ENCODE measurements at places on chromosomes 4 and X.

GRCh38 chrX:28651186-28651585 lies 63.9 kb downstream of the IL1RAPL1 start:
- no peak for DNase-seq

- DNase-seq, result no peak
Measured at GRCh38 chrX:100368167-100368566, 41.9 kb downstream of the PCDH19 start.

DNA sequence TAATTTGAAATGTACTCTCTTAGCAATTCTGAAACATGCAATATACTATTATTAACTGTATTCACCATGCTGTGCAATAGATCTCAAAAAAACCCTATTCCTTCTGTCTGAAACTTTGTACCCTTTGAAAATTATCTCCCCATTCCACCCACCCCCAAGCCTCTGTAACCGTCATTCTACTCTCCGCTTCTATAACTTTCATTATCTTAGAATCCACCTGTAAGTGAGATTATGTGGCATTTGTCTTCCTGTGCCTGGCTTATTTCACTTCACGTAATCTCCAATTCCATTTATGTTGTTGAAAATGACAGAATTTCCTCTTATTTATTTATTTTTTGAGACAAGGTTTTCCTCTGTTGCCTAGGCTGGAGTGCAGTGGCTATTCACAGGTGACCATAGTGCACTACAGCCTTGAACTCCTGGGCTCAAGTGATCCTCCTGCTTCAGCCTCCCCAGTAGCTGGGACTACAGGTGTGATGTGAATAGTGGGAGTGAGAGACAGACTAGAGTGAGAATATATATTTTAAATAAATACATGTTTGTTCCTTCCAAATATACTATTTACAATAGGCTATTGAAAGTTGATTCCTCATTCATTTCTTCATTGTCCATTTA lies 30.5 kb downstream of the VSIG4 start:
- no peak for DNase-seq

- no peak for DNase-seq
Measured at GRCh38 chrX:130009658-130010223, 27.3 kb downstream of the BCORL1 start.

- no peak for DNase-seq
Measured at GRCh38 chr4:73872316-73873108, 3.3 kb downstream of the CXCL1 start.

DNA sequence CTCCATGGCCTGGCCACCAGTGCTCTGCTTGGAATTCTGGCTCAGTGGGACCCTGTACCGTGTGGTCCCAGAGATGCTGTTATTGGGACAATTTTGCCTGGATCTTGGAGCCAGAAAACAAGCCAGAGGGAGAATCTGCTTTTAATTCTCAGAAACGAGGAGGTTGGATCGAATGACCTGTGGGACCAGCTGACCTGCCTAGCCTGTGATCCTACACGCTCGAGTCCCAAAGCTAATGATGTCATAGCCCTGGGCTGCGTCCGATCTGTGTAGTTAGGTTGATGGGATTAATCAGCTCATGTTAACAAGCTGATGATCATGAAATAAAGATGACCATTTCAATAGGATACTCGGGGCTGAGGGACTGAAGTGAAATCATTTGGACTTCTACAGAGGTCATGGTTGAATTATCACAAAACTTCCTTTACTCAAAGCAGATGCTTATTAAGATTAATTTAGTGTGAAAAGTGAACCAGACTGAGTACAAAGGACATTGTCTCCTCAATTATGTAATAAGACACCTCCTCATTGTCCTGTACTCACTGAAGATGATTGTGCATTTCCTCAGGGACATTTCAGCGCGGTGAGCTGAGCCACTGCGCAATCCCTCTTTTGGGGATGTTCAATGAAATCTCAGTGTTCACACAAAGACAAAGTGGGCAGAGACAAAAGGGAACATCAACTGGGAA lies 51.9 kb upstream of the STX18 start:
- DNase-seq, result no peak

DNA sequence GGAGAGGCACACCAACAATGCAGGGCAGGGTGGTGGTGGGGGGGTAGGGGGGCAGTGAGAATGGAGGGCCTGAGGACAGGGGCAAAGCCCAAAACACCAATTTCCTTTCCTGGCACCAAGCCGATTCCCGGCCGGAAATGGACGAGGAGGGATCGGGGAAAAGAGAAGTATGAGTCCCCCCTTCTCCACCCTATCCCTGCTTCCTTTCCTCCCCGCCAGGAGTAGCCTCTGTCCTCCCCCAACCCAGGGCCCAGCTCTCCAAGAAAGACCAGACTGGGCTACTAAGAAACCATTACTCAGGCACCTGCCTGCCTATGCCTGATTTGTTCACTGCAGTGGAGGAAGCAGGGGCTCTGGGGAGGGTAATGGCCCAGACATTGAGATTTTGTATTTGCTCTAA lies 402 bp downstream of the CCDC120 start:
- no peak for DNase-seq

DNA sequence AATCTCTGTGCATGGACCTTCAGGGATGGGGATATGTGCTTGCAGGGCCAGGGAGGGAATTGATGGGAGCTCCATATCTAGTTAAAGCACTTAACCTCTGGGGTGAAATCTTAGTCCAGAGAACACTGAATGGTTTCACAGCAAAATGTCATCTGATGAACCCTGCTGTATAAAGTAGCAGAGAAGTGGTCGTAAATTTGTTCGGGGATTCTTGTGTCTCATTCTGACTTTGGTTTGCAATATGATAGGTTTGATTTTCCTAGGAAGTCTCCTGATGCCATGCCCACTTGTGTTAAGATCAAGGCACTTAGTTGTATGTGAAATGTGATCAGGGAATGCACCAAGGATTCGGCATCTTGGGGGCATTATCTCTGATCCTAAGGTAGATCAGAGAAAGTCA lies 96.9 kb downstream of the NHS start:
- no peak for DNase-seq

DNA sequence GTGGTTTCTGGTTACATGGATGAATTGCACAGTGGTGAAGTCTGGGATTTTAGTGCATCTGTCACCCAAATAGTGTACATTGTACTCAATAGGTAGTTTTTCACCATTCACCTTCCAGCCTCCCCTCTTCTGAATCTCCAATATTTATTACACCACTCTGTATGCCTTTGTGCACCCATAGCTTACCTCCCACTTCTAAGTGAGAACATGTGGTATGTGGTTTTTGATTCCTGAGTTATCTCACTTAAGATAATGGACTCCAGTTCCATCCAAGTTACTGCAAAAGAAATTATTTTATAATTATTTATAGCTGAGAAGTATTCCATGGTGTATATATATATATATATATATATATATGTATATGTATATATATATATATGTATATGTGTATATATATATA lies 155.8 kb downstream of the HHIP start:
- no peak for DNase-seq

- DNase-seq, result no peak
Measured at GRCh38 chr4:144903953-144904711, 193.9 kb downstream of the ANAPC10 start.

GRCh38 chr4:111943796-111944203 lies 201.5 kb upstream of the FAM241A start:
- DNase-seq, result peak; percentile 17

- no peak for DNase-seq
Measured at GRCh38 chrX:132068405-132068804, 45.3 kb downstream of the STK26 start.

Data from GM12891 (cell line).